ENCODE measurements at places on chromosomes 2 and 18.
A peak's percentile ranks its signal among the peaks of the same experiment; 100 is the strongest.

DNA sequence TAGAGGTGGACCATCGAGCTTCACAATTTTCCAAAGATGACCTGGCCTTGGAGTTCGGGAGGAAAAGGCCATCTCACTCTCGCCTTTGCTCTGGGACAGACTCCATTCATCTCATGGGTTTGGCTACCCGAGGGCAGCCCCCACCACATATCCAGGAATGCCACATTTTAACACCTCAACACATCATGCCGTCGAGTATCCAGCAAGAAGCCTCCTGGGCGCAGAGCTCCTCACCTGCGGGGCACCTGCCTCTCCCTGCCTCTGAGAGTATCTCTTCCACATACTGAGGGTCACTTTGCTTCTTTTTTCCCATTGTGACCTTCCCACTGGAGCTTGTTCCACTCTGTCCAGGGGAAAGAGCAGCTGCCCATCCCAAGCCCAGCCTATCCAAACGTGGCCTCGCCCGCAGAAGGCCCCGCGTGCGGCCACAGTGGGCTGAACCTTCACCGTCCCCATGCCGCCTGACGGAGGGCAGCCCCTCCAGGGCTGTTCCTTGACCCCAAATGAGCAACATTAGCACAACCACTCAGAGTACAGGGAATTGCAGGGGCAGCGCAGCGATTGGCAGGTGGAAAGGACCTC is 5.5 kb upstream of the LIMS2 start:
- no peak for DNase-seq

DNA sequence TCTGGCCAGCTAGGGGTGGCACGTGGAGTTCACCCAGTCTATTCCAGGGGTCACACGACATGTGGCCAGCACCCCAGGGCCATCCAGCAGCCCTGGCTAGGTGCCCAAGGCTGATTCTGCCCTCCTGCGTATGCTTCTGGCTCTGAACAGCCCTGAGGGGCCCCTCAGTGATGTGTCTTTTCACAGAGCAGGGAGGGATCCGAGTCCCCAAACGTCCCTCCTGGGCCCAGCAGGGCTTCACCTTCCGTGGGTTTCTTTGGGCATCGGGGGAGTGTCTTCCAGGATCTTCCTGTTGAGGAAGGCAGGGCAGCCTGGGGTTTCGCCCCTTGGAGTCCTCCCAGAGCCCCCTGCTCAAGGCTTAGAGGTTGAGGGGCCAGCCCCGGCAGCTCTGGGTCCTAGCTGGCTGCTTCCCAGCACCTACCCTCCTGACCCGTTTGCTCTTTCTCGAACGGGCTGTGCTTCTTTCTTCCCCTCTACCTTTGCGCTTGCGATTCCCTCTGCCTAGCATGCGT is 165.9 kb downstream of the DYSF start:
- DNase-seq, result no peak

DNA sequence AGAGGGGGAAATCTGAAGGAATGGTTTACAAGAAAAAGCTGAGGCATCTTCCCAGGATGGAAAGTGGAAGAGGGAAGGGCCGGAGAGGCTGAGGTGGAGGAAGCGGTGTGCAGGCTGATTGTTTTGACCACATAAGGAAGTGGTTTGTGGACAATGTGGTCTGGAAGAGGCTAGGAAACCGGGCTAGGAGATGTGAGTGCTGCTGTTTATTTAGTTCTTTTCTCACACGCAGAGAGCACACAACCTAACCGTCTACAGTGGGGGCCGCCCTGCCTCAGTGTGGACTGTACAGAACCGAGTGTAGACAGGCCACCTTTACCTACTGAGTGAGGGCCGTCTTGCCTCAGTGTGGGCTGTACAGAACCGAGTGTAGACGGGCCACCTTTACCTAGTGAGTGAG is 251.7 kb upstream of the PXDN start:
- no peak for DNase-seq

GRCh38 chr18:50559752-50560680 is at the start of gene MAPK4:
Gene MAPK4, plus strand, starts transcription at chr18:50560087. Its CDS starts 103,872 bp downstream, at chr18:50663959.
- peak; percentile 88 for DNase-seq

- no peak for DNase-seq
These were observed 36.1 kb downstream of the TRAK2 start for GRCh38 chr2:201415149-201415548.
